Stimulated activated naive CD4-positive, alpha-beta T cell treated with Interleukin-2 at 50 U/mL for 16 hours (primary cell): ENCODE measurements at places on chromosomes 5 and 9.

GRCh38 chr5:99060306-99061261, 131.8 kb upstream of the CHD1 start:
- peak; percentile 74 for DNase-seq

DNA sequence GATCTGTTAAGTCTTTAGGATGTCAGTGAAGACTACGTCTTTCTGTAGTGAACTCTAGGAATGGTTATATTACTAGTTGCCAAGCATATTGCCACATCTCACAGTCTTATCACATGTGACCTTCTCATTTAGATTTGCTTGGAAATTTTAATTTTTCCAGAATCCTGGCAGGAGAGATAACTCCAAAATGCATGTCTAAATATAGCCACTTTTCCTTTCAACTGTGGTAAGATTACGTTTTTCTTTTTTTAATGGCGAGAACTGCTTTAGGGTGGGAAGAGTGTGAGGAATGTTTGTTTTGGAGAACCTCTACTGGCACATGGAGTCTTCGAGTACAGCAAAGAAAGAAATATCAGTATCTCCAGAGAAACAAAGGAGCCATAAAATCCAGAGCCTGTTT, 91.7 kb upstream of the ADAMTSL1 start:
- DNase-seq, result no peak

GRCh38 chr5:50964746-50965653, 298.6 kb downstream of the PARP8 start:
- no peak for DNase-seq

DNA sequence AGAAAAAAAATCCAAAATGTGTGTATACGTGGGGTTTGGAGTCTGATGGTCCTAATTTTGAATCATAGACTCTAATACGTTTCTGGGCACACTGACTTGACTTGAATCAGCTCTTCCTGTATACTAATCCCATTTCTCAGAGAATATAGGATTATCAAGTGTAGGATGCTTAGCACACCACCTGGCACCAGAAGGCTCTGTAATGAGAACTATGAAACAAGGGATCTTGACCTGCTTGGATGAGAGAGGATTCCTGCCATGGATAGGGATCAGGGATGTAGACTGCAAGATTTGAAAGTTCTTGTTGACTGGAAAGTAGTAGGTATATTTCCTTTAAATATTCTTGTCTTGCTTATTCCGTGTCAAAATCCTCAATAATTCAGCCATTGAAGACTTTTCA, 7.8 kb downstream of the HSPA4 start:
- DNase-seq, result no peak

DNA sequence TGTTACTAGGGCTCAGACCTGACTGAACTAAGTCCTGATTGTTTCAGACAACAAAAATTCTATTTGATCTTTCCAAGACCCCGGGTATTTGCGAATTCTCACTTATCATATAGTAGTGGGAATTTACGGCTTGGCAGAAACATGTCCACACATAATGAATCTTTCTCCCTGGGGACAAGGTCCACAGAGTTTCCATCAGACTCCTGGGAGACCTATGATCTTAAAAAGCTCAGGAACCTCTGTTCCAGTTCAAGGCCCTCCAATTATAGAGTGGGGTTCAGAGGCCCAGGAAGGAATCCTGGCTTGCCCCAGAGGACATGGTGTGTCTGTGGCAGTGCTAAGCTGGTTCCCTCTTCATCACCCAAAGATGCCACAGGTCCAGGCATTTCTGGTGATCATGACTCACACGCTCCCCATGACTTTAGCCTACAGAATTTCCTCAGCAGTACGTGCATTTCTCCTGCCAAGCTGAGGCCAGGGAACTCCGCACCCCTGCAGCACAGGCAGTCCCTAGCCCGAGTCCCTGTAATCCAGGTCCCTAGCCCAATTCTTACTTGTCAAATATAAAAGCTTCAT, 12.6 kb downstream of the RAPGEF1 start:
- no peak for DNase-seq

- DNase-seq, result peak; percentile 17
These were observed 18.0 kb upstream of the FBP2 start for GRCh38 chr9:94611638-94612068.

DNA sequence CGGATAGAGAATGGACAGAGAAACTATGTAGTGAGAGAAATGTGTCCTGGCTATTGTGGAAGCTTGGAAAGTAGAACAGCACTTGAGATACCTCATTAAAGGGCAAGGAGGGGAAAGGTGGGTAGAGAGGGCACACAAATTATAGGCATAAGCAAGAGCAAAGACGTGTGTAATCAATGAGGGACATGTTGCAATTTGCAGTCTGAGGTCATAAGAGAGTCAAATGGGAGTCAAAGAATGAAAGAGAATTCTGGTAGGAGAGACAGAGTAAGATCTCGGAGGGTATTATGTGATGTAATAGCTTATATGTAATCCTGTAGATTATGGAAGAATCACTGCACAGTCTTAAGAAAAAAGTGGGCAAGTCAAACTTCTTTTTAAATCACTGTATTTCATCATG, 312.0 kb upstream of the RGMB start:
- DNase-seq, result no peak
